Activated naive CD8-positive, alpha-beta T cell treated with anti-CD3 and anti-CD28 coated beads for 36 hours (primary cell): ENCODE measurements at places on chromosomes 12 and 14.

GRCh38 chr12:46886541-46887041 lies 60.8 kb upstream of the SLC38A4 start:
- no peak for DNase-seq

- DNase-seq = no peak
Observed at GRCh38 chr12:132449565-132450417, 40.2 kb upstream of the FBRSL1 start.

DNA sequence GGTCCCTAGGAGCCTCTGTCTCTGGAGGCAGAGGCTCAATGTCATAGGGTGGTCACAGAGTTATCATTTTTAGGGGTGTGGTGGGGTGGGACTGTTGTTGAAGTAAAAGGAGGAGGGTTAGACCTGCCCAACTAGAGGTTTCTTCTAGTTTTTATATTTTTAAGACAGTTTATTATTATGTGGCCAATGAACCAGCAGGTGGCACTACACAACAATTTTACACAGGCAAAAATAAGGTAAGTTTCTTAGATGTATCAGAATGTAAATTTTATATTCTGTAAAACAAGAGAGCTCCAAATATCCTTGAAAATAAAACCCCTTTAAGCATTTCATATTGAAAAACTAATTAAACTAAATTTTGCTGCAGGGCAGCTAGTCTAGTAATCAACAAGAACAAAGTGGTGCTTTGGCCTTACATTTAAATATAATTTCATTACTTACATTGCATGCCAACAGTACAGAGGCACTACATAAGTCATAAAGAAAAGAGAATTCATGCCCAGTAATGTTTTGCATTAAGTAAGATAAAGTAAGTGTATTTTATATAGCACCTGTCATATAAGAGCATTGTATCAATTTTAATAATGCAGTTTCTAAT lies 22.2 kb upstream of the OVCH1 start:
- DNase-seq = no peak

DNA sequence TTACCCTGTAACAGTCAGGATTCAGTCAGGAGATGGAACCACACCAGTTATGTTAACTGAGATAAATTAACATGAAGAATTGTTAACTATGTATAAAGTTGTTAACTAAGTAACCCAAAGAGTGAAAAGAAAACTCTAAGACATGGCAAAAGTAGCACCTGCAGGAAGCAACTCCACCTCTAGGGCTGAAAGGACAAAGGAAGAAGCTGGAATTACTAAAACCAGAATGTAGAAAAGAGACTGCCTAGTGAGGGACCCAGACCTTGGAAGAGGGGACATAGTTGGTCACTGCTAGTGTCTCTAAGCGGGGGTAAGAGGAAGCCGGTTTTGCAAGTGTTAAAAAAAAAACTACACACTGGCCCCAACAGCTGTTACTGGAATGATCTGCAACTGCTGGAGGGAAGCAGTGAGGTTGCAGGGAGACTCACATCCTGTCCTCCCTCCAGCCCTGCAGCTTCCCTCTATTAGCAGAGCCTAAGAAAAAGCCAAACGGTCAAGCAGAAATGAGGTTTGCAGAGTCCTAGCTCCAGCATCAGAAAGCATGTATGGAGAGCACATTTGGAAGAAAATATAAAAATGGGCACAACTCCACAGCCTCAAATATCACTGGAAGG lies 39.8 kb downstream of the GPR135 start:
- no peak for DNase-seq

GRCh38 chr12:62930546-62931425 lies 4.2 kb downstream of the PPM1H start:
- DNase-seq = no peak

GRCh38 chr12:124474709-124475108 lies 92.7 kb downstream of the NCOR2 start:
- DNase-seq = no peak

DNA sequence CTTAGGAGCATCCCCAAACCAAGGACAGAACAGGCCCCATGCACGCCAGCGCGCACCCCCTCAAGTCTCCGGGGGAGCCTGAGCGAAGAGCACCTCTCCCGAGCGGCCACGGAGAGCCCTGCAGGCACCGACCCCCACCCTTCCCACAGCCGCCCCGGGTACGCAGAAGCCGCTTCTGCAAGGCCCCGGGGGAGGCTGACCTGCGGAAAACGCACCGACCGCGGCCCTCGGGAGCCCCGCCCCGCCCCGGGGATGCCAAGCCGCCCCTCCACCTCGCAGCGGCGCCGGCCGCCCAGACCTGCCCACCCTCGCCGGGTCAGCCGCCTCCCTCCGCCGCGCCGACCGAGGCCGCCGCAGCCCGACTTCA lies 385 bp downstream of the CAPRIN2 start:
- no peak for DNase-seq

- DNase-seq = no peak
Observed at GRCh38 chr12:112860181-112860580, 46.6 kb upstream of the OAS1 start.

GRCh38 chr12:57175428-57176138 lies 28.2 kb upstream of the LRP1-AS start:
- peak; percentile 41 for DNase-seq

- DNase-seq = no peak
Observed at GRCh38 chr12:58896278-58896677, 24.0 kb downstream of the LRIG3 start.

GRCh38 chr14:89279649-89280232 lies 137.3 kb downstream of the FOXN3 start:
- no peak for DNase-seq

GRCh38 chr12:119627019-119627643 lies 33.6 kb downstream of the TMEM233 start:
- no peak for DNase-seq

DNA sequence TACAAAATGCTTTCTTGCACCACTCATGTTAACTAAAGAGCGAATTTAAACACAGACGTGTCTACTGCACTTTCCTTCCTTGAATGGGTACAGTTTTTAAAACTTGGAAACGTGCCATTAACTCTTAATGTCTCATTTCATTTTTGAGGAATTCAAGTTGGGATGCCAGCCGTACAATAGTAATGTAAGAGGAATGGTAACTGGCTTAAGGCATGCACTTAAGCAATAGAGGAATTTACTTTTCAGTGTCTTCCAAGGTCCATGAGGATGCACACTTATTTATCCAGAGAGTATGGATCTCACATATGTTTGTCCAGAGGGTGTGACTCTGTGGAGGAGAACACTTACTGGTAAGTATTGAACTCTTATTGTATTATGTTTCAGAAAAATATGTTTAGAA lies 52.9 kb downstream of the PPP4R4 start:
- no peak for DNase-seq

DNA sequence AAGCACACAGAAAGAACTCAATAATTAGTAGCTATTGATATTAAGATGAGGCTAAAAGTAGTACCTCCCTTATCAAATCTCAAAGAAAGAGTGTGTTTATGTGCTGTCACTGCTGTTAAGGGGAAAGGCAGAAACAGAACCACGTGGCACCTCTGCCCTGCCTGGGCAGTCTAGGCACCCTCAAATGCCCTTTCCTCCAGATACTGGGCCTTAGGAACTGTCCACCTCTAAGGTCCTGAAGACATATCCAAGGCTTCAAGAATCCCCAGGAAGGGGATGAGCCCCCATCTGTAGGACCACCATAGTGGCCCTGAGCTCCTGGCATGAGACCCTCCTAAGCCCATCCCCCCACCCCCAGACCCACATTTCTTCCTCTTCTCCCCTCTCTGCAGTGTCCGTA lies 29.1 kb downstream of the NGB start:
- DNase-seq = no peak

GRCh38 chr14:78721756-78722480 lies 551.7 kb downstream of the NRXN3 start:
- DNase-seq = no peak

- no peak for DNase-seq
Observed at GRCh38 chr12:65653946-65654629, 170.2 kb upstream of the HMGA2 start.

GRCh38 chr14:98444077-98444476 lies 827.9 kb downstream of the BCL11B start:
- peak; percentile 2 for DNase-seq

GRCh38 chr12:53750812-53751335 lies 905 bp downstream of the CISTR start:
- DNase-seq = no peak

DNA sequence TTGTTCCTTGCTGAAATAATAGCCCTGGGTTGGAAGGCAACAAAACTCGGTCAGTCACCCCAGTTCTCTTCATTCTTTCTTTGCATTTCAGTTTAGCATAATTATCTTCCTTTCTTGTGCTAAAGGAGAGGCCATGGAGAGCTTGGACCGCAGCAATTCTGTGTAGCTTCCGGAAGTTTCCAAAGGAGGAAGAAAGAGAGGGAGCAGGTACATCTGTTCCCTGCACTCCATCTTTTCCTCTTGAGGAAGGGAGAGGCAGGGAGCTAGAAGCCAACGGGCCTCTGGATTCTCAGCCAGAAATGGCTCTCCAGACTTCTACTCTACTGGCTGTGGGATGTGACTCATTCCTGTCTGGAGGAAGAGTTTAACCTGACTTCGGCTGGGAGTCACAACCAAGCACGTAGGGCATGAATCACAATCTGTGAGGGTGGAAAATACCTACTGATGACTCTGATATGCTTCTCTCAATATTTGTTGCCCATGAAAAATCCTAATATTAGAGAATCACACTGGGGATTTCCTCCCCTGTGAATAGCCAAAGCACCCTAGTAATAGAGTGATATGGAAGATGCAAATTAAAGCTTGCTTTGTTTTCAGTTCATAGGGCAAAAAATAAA lies 17.0 kb downstream of the ANO6 start:
- peak; percentile 14 for DNase-seq

- no peak for DNase-seq
Observed at GRCh38 chr12:11652351-11653040, 3.0 kb downstream of the ETV6 start.

DNA sequence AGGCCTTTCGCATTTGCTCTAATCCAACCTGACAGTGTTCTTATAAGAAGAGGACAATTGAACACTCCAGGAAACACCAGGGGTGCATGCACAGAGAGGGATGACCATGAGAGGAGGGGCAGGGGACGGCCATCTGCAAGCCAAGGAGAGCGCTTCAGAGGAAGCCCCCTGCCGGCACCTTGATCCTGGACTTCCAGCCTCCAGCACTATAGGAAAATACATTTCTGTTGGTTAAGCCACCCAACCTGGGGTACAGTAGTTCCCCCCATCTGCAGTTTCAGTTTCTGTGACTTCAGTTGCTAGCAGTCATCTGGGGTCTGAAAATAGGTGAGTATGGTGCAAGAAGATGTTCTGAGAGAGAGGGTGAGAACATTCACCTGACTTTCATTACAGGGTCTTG lies 64.7 kb downstream of the CLMN start:
- no peak for DNase-seq

GRCh38 chr12:48903363-48903981 lies 21.8 kb downstream of the FKBP11 start:
- no peak for DNase-seq

- peak; percentile 60 for DNase-seq
Observed at GRCh38 chr12:6540181-6540877, 6.0 kb downstream of the GAPDH start.

DNA sequence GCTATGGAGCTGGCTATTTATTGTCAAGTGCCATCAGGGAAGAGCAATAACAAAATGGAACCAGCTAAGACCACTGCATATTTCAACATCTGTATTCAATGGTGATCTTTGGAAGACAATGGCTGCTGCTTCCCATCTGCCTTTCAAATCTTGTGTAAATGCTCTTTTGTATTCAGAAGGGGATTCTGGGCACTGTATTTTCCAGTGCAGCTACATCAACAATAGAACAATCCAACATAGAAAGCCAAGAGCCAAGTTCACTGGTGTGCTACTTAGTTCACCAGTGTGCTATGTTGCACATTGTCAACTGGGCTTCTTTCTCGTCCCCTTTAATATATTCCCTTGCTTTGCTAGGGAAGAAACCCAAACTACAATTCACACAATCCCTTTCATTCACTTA lies 128.8 kb upstream of the OR4E1 start:
- DNase-seq = no peak

- DNase-seq = no peak
Observed at GRCh38 chr12:49094160-49094974, at the start of gene DHH. DHH (minus strand) TSS chr12:49094801; CDS start chr12:49094512, 289 bp downstream.
